GM04504 (cell line): ENCODE measurements at places on chromosomes 12 and 14.

DNA sequence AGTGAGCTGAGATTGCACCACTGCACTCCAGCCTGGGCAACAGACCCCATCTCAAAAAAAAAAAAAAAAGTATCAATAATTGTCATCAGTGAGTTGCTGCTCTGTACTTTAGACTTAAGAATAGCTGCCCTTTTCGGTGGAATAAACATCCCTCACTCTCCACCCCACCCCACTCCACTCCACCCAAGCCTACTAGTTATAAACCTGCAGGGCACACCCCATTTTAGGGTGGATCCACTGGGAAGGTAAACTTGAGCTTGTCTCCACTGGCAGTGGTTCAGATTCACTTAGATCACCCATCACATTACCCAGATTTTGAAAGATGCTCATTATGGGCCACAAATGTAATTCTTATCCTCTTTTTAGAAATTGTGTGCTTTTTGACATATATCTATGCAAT, 106.4 kb downstream of the GPR135 start:
- no peak for DNase-seq

- DNase-seq = no peak
Observed at GRCh38 chr14:80637756-80638619, 303.6 kb downstream of the CEP128 start.

DNA sequence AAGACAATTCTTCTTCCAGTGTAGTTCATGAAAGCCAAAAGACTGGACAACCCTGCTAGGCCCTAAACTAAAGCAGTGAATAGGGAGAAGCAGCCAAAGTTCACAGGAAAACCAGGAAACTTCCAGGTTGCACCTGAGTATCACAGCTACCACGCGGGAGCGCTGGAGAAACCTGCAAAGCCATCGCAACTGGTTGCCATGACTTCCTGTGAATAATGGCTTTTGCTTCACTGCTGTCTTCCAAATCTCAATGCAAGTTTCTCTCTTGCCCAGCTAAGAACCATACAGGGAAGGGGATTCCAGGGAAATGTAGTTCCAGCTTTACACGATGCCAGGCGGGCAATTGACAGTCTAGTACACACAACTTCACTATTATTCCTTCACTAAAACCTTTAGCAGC, 114.1 kb downstream of the GXYLT1 start:
- no peak for DNase-seq

GRCh38 chr12:28585146-28585545, 394.9 kb downstream of the CCDC91 start:
- DNase-seq = no peak

GRCh38 chr14:101738703-101739320, 22.7 kb upstream of the PPP2R5C start:
- no peak for DNase-seq

GRCh38 chr12:109822416-109822815, 10.8 kb downstream of the TRPV4 start:
- DNase-seq = no peak

DNA sequence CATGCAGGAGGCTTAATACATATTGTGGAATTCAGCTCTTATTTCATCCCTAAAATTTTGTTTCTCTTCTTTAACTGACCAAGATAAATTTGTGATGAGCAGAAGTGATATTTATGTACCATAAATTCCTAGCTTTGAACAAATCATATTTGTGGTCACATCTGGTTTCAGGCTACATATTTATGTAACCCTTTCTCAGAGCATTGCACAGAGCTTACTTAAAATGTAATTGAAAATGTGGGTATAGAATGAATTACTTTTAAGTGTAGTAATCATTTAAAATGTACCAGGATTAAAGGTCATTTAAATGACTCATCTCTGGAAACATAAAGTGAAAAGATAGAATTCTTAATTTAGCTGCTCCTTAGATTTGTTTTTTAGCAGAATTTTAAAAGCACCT, 129.9 kb upstream of the FRMD6 start:
- no peak for DNase-seq

DNA sequence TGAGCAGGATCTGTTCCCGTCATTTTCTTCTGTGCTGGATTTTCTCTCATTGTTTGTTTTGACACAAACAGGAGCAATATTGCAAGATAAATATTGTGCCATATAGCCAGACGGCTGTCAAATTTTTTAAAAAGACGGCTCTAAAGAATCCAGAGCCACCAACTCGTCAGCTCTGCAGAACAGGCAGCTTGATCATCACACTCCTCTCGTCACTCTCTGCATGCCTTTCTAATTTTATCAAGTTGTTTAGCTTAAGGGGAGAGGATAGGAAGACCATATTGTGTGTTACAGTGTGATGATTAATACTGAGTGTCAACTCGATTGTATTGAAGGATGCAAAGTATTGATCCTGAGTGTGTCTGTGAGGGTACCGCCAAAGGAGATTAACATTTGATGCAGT, 562.8 kb downstream of the GALC start:
- DNase-seq = no peak

DNA sequence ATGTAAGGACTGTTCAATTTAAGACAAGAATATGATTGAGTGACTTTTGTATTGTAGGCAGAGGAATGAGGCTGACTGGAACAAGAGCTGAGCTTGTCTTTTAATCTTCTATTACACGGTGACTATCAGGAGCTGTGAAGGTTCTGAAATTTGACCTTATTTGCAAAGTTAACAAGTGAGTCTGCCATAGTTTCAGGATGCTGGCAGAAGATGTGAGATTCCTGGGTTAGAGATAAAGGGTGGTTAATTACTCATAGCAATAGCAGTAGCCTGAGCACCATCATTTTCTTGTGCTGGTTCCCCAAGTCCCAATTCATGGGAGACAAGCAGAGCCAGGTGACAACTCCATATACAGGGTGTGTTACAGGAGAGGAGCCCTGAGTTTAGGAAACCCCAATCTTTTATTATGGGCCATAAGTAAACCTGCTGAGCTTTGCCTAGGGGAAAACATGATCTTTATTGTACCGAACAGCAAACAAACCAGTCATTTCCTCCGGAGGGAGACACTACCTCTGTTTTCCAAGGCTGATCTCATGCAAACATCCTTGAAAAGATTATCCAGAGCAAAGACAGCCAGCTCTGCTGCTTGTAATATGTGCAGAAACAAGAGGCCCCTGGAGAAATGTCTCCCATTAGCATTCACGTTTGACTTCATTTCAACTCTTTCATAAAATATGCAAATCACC, 51.7 kb upstream of the DDX11 start:
- no peak for DNase-seq

GRCh38 chr12:79557690-79558315, 133.0 kb downstream of the PAWR start:
- DNase-seq = no peak

- peak; percentile 25 for DNase-seq
Observed at GRCh38 chr12:109393437-109394345, 46.0 kb downstream of the MYO1H start.

GRCh38 chr14:45181329-45181728, 45.6 kb downstream of the FANCM start:
- DNase-seq = no peak

- DNase-seq = no peak
Observed at GRCh38 chr12:24944601-24944975, 4.3 kb downstream of the BCAT1 start.

DNA sequence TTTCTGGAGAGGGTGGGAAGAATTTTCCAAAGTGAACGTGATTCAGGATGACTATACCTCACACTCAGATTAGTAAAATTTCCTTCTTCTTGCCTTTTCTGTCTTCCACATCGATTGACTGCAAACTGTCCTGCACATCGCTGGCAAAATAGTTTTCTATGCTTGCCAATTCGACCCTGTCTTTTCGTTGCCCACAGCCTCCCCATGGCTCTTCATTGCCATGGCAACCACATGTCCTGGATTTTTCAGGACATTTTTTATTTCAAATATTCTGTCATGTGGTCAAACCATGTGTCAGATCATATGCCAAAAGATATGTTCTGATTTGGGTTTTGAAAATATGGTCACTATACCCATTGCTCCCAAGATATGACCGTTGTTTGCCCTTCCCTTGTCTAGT, 46.9 kb upstream of the OTX2 start:
- no peak for DNase-seq

DNA sequence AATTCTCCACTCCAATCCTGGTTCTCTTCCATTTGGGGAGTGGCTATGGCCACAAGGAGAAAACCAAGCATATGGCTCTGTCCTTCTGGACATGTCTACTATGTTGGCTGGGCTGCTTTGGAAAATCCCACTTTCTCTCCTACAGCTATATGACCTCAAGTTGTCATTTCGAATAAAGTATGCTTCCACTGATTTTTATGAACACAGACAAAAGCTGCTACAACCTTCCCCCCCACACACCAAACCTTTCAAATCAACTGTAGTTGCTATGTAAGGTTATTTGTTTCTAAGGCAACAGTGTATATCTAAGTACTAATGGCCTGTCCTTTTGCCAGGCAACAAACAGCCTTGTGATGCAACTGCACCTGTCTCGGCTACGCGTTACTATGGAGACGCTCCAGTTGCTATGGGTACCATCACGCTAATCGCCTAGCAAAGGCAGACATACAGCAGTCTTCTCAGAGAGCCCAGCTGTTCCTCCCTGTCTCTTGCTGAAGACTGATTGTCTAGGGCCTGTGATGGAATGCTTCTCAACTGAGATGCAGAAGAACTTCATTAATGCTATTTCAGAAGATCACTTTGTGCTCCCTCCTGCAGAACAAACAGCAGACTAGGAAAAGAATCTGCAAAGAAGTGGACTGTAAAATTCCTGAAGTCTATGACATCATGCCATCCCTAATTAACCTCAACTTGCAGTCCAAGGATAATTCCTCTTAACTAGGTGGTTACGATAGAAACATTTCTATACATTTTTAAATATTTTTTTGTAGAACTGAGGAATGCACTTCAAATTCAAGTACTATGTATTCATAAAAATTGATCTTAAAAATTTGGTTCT, 67.6 kb downstream of the FOXN3 start:
- DNase-seq = no peak

DNA sequence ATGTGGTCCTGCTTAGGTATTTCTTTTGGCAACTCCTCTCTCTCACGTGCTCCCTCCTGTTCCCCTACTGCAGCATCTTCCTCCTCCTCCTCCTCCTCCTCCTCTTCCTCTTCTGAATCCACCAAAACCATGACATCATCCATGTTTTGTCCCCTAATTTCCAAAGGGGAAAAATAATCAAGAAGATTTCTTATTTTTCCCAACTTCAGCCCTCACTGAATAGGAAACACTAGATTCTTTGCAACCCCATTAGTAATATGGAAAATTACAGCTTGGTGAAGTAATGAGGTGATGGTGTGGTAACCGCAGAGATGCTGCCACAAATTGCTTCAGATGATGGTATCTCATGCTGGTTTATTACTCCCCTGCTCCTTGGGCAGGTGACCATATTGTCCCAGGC, 7.5 kb upstream of the WSB2 start:
- DNase-seq = no peak

GRCh38 chr14:103451401-103451800, 66.2 kb downstream of the MARK3 start:
- no peak for DNase-seq

DNA sequence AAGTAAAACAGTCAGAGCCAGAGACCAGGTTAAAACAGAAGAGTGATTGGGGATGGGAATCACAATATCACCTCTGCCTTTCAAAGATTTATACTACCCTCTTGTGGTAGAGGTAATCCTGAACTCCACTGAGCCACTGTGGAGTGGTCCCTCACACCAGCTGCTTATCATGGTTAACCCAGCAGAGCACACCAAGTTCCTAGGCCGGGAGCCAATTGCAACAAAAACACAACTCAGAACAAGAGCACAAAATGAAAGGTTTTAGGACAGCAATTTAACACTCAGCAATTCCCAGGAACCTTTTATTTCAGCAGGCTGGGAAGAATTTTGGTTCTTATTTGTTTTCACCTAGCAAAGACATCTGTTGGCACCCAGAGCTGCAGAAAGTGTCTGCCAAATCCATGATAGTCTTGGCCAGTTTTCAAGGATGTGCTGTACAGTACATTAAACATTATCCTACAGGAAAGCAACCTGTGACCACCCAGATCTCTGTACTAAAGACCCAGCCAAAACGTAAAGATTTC, 220.5 kb upstream of the ATXN7L3B start:
- no peak for DNase-seq

- DNase-seq = no peak
Observed at GRCh38 chr14:99838639-99839134, 45.5 kb downstream of the EML1 start.

DNA sequence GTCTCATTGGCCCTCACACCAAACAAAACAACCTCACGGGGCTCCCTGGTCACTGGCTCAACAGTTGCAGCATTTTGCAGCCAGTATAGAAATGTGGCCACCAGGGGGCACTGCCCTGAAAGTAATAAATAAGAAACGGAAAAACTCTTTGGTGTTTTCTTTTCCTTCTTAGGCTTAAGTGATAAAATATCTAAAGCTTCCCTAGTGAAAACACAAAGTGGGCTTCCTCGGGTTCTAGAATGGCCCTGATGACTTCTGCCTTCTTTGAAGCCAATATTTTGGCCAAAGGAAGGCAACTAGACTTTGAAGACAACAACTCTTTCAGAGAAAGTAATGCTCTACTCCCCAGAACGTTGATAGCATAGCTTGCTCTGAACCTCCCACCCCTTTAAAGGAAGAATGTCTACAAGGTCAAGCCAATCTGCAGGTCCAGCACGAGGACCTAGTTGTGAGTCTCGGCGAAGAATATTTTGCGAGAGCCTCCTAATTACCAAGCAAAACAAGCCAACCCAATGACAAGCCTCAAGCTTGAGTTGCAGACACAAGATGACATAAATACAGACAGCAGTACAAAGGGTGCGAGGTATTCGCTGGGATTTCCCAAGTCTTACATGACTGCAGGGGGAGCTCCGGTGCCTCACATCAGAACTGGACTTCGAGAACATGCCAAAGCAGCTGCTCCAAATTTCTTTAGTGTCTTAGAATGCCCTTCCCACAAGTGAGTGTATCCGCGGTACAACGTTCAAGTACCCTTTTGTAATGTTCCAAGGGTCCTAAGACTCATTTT, 2.6 kb downstream of the ITPK1 start:
- DNase-seq = peak; percentile 53

GRCh38 chr14:95935228-95935822, 58.7 kb downstream of the TUNAR start:
- peak; percentile 5 for DNase-seq

DNA sequence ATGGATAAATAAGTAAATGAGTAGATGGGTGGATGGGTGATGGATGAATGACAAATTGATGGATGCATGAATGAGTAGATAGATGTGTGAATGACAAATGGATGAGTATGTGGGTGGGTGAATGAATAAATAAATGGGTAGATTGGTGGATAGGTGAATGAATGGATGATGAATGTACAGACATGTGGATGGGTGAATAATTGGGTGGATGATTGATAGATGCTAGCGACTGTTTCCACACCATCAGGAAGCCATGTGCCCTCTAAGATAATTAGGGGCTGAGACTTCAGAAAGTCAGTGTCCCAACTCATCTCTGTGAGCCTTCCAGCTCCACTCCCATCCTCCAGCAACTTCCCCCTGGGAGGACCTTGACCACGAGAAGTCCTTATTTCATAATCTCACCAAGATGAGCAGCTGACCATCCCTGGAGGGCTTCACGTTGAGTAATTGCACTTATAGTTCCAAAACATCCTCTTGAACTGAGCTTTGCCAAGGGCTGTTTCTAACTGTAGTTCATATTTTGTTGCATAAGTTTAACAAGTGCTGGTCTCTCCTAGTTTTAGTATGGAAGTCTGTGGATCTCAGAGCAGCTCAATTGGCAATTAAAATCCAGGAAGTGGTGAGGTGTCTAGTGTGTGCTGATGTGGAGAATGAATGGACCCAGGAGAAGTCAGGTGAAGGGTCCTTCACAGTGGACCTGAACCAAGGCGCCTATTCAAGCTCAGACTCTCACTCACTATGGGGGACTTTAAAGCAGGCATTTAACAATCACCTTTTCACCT, 295.7 kb downstream of the ADGRD1 start:
- DNase-seq = no peak

- DNase-seq = no peak
Observed at GRCh38 chr14:29682789-29683188, 244.9 kb downstream of the PRKD1 start.
